ACHN (cell line): ENCODE measurements at places on chromosomes 1 and 21.

DNA sequence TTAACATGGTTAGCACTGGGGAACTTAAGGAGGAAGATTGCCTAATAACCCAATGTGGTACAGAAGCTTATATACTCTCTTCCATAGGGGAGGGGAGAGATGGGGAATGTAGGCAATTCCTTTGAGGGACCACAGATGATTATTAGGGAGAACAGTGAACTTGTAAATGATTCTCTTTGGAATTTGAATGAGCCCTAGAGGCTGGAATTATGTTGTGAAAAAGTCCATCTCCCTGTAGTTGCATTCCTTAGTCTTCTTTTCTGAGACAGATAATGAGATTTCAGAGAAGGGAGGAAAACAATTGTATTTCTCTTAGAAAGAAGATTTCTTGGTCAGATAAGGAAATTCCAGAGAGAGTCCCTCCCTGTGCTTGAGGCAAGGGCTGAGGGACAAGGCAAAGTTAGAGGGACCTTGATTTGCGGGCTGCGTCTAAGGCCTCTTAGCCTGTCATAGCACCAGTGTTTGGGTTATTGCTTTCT lies 89.0 kb upstream of the HMCN1 start:
- no peak for DNase-seq

GRCh38 chr1:1340185-1340584 lies 9.0 kb downstream of the DVL1 start:
- no peak for DNase-seq

GRCh38 chr1:224182057-224182865 lies 779 bp upstream of the DEGS1 start:
- DNase-seq = peak; percentile 40

DNA sequence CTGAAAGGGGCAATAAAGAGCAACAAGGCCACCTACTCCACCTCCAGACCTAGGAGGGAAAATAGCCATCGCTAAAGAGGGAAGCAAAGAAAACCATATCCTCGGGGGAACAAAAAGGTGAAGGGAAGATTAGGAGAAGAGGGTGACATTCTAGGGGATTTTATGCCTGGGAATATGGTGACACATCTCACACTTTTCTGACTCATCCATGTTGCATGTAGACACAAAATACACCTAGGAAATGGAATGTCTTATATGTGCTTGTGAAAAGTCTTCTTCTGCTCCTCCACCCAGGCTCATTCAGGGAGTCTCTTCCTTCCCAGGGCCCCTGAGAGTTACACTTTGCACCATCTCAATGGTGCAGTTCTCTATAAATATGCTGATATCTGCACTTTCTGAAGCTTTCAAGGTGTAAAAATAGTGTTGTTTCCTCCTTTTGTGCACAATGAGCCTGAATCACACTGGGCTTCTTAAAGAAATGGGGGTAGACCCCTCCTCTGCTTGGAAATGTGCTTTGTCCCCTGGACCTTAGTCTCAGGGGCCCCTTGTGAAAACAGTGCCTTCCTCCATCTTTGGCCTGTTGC lies 195.9 kb downstream of the CYYR1 start:
- DNase-seq = no peak

DNA sequence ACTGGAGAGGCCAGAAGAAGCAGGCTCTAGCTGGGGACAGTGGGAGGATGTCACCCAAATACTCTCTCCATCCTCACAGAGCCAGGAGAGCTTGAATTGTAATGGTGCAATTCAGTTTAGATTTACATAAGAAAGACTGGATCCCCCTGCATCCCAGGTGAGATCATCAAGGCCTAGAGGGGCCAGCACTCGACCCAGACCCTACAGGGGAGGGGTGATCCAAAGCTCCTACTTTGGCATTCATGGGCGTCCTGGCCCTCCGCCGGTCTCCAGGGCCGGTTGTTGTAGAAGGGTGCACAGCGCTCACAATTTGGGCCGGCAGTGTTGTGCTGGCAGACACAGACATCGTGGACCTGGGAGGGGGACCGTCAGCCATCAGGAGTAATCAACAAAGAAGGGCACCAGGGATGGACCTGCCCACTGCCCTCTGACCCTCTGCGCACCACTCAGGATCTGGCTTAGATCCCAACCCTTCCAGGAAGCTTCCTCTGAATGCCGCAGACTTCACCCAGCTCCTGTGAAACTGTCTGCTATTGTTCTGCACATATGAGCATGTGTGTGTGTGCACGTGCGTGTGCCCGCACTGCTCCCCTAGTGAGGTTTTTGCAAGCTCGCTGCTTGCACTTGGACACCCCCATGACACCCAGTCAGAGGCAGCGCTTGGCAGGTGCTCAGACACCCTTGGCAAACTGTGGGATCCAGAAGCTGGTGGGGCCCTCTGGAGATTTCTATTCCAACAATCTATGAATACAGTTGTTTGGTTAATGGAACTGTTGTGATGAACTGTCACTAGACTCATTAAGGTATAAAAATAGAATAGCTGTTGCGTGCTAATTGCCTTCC lies 21.6 kb downstream of the LAMB3 start:
- no peak for DNase-seq

- DNase-seq = no peak
Measured at GRCh38 chr1:232596666-232597303, 33.1 kb downstream of the SIPA1L2 start.

DNA sequence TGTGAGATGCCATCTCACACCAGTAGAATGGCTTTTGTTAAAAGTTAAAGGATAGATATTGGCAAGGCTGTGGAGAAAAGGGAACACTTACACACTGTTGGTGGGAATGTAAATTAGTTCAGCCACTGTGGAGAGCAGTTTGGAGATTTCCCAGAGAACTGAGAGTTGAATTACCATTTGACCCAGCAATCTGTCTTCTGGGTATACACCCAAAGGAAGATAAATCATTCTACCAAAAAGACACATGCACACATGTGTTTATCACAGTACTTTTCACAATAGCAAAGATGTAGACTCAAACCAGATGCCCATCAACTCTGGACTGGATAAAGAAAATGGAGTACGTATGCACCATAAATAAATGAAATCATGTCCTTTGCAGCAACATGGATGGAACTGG lies 88.6 kb upstream of the LRRC8D start:
- DNase-seq = no peak

DNA sequence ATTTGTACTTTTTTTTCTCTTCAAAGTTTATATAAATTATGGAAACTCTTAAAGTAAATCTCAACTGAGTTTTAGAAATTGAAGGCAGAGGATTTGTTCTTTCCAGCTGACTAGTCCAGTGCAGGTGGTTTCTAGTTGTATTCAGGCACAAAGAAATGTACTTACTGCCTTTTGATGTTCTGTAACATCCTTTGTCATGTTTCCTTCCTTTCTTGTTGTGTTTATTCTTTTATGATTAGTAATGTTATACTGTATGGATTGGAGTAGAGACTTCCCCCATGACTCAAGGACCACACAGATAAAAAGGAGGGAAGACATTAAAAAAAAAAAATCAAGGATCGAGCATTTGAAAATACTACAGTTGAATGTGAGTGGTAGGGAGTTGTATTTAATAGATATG lies 8.0 kb downstream of the HIPK1 start:
- DNase-seq = no peak

DNA sequence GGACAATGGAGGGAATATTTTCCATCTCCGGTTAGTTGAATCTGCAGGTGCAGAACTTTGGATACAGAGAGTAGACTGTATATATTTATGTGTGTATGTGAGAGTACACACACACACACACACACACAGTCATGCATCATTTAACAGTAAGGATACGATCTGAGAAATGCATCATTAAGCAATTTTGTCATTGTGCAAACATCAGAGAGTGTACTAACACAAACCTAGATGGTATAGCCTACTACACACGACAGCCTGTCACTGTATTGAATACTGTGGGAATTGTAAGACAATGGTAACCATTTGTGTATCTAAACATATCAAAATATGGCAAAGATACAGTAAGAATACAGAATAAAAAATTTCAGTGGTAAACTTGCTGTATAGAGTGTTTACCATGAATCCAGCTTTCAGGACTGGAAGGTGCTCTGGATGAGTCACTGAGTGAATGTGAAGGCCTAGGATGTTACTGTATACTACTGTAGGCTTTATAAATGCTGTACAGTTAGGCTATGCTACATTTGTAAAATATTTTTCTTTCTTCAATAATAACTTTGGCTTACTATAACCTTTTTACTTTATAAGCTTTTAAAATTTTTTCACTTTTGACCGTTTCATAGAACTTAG lies 138.5 kb downstream of the ZZZ3 start:
- no peak for DNase-seq

GRCh38 chr1:80632284-80632683 lies 1168.5 kb upstream of the ADGRL2 start:
- DNase-seq = no peak
